ENCODE measurements at places on chromosomes 13 and 19. TPM values are rescaled to one million over a fixed set of nuclear protein-coding genes. Genes with fewer than 3 reads are reported as not detected.
A peak's percentile ranks its signal among the peaks of the same experiment; 100 is the strongest.

GRCh38 chr13:74062933-74063332 is 71.3 kb downstream of the KLF12 start:
- H3K36me3 ChIP-seq = no peaks in the 10 kb centered on the region
- DNase-seq = no peak
- no peaks in the 10 kb centered on the region for H3K4me1 ChIP-seq
- no peaks in the 10 kb centered on the region for H3K27me3 ChIP-seq
- H3K27ac ChIP-seq = peak overlapping the region; percentile 25

DNA sequence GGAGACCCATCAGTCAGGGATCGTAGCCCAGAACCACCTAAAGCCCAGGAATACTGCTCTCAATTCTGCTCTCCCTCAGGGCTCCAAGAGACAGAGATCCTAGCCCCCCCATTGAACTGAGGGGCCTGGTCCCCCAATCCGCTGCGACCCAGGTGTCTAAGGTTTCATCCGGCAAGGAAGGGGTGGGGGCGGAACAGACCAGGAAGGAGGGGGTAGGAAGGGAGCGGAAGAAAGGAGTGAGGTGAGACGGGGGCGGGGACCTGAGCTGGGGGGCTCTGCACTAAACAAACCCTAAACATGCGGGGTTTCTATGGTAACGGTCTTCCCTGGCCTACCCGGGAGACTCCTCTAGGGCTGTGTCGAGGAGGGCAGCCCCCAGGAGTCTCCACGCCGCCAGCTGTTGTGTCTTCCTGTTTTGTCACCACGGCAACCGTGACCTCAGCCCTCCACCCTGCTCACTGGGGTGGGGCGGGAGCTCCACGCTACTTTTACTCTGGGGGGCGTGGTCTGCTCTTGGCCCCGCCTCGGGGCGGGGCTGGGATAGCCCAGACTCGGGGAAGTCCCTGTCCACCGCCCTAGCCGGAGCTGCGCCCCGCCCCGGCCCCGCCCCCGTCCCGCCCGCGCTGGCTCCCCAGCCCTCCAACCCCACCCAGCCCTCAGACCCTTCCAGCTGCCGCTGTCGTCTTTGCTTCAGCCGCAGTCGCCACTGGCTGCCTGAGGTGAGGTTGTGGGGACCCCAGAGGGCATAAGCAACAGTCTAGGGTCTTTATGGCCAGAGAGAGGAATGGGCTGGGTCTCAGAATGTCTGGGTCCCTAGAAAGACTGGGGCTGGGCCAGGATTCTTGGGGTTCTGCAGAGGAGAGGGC is at the start of gene MYADM:
MYADM (plus strand) TSS at position 659 of the 866 bp plus-strand sequence. CDS start 5,647 bp downstream, outside the sequence.
- H3K27ac ChIP-seq = peak within 1 kb of the TSS; percentile 91
- H3K4me3 ChIP-seq = peak within 1 kb of the TSS; percentile 81
- no peaks in the 10 kb centered on the region for H3K36me3 ChIP-seq
- peaks cover 42% of the 10 kb centered on the region for H3K4me1 ChIP-seq
- no peaks in the 10 kb centered on the region for H3K27me3 ChIP-seq

DNA sequence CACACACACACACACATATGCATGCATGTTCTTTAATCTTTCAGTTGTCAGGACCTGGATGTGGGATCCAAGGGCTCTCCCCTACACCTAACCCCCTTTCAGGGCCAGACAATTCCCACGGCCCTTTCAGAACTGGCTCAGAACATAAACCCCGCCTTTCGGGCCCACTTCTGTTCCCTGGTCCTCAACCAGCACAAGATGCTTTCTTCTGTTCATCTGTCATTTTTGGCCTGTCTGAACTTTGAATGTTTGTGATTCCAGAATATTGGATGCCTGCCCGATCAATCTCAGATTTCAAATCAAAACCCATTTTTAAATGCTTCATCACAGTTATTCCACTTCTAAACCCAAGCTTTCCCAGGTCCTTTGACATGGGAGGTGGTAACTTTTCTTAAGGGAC is 167.3 kb downstream of the USP12 start:
- peaks cover 12% of the 10 kb centered on the region for H3K4me1 ChIP-seq
- peaks cover 4% of the 10 kb centered on the region for H3K27me3 ChIP-seq
- no peak overlapping the region for H3K27ac ChIP-seq
- H3K36me3 ChIP-seq = no peaks in the 10 kb centered on the region
- no peak for DNase-seq

- no peak for DNase-seq
- H3K27ac ChIP-seq = no peak overlapping the region
- H3K36me3 ChIP-seq = no peaks in the 10 kb centered on the region
- H3K27me3 ChIP-seq = no peaks in the 10 kb centered on the region
- H3K4me3 ChIP-seq = no peak overlapping the region
These were observed 45.6 kb downstream of the ZNF283 start for GRCh38 chr19:43872547-43873336.

- no peaks in the 10 kb centered on the region for H3K4me1 ChIP-seq
- H3K27me3 ChIP-seq = no peaks in the 10 kb centered on the region
- peaks cover 87% of the 10 kb centered on the region for H3K36me3 ChIP-seq
- no peak for DNase-seq
These were observed 99.9 kb downstream of the DOCK9 start for GRCh38 chr13:98877936-98878335.

- H3K4me3 ChIP-seq = no peak overlapping the region
- no peaks in the 10 kb centered on the region for H3K36me3 ChIP-seq
- no peak overlapping the region for H3K27ac ChIP-seq
These were observed 105.9 kb downstream of the AKAP11 start for GRCh38 chr13:42377640-42378382.

- no peaks in the 10 kb centered on the region for H3K27me3 ChIP-seq
- H3K4me3 ChIP-seq = no peak overlapping the region
- no peak overlapping the region for H3K27ac ChIP-seq
- DNase-seq = no peak
- H3K4me1 ChIP-seq = no peaks in the 10 kb centered on the region
- H3K36me3 ChIP-seq = no peaks in the 10 kb centered on the region
These were observed 300.5 kb downstream of the PCDH17 start for GRCh38 chr13:57932061-57932460.

- no peak for DNase-seq
- no peaks in the 10 kb centered on the region for H3K36me3 ChIP-seq
- peak within 1 kb of the TSS; percentile 4 for H3K4me3 ChIP-seq
- peaks cover 5% of the 10 kb centered on the region for H3K4me1 ChIP-seq
- no peak within 1 kb of the TSS for H3K27ac ChIP-seq
These were observed at the start of gene DENND1C for GRCh38 chr19:6481541-6482342. Gene DENND1C, minus strand, starts transcription at chr19:6481787. Its CDS starts 92 bp downstream, at chr19:6481695.

PEAK3 gene
- 0.15 TPM for polyA plus RNA-seq

LILRB5 gene
- 7.6 TPM for polyA plus RNA-seq

CALR3 gene
- 0.04 TPM for polyA plus RNA-seq
